ENCODE measurements at places on chromosomes 16 and 17. TPM values are rescaled to one million over a fixed set of nuclear protein-coding genes. Genes with fewer than 3 reads are reported as not detected.

The DBNDD1 gene
- total RNA-seq: 2.6 TPM

The DHRS7C gene
- not detected for total RNA-seq

The IRF8 gene
- not detected for total RNA-seq

The DPEP3 gene
- not detected for total RNA-seq

The MVD gene
- total RNA-seq: 74.9 TPM

The CDK5R1 gene
- total RNA-seq: 0.35 TPM

The CDH11 gene
- 983 TPM for total RNA-seq

The ARL5C gene
- not detected for total RNA-seq

The SLC25A10 gene
- total RNA-seq: 11.3 TPM

The TP53TG3C gene
- not detected for total RNA-seq

The ALDH3A2 gene
- total RNA-seq: 83.7 TPM

The CHAD gene
- not detected for total RNA-seq

The NUDT21 gene
- total RNA-seq: 51.2 TPM

The TBC1D3G gene
- not detected for total RNA-seq

The KRT32 gene
- total RNA-seq: not detected

The PDE6G gene
- 0.35 TPM for total RNA-seq

The ATAD5 gene
- total RNA-seq: 0.83 TPM

The CCL3 gene
- not detected for total RNA-seq

The STAC2 gene
- under 0.01 TPM for total RNA-seq
